CD14-positive monocyte (primary cell): ENCODE measurements at places on chromosomes 5 and 9. TPM values are rescaled to one million over a fixed set of nuclear protein-coding genes. Genes with fewer than 3 reads are reported as not detected.

KCNV2 gene
- not detected in 2 replicates for polyA plus RNA-seq

HRH2 gene
- 10.6 TPM for polyA plus RNA-seq

PCDHA4 gene
- polyA plus RNA-seq = not detected

FOXE1 gene
- not detected for polyA plus RNA-seq

DOCK8 gene
- 46.8 TPM for polyA plus RNA-seq

TLX3 gene
- not detected for polyA plus RNA-seq

SMIM32 gene
- polyA plus RNA-seq = not detected

QRFP gene
- 0.18 TPM for polyA plus RNA-seq

PDE6A gene
- polyA plus RNA-seq = 0.01 TPM in 1 of 2 replicates, not detected in the other

NR5A1 gene
- 0.03 TPM in 1 of 2 replicates, not detected in the other for polyA plus RNA-seq

IL7R gene
- 1.9 TPM for polyA plus RNA-seq

ANKRD18B gene
- polyA plus RNA-seq = not detected

FGF10 gene
- polyA plus RNA-seq = not detected

IFNK gene
- polyA plus RNA-seq = not detected

C7 gene
- not detected for polyA plus RNA-seq
